ENCODE measurements at places on chromosomes 5 and 9. TPM values are rescaled to one million over a fixed set of nuclear protein-coding genes. Genes with fewer than 3 reads are reported as not detected.

The PCDH12 gene
- total RNA-seq = 0.29 TPM

The GRXCR2 gene
- total RNA-seq = not detected

The MARVELD2 gene
- 0.71 TPM for total RNA-seq

The GLDC gene
- total RNA-seq = 1.8 TPM

Measured in myometrial cell (primary cell).